ENCODE measurements at places on chromosomes 7 and 10.

DNA sequence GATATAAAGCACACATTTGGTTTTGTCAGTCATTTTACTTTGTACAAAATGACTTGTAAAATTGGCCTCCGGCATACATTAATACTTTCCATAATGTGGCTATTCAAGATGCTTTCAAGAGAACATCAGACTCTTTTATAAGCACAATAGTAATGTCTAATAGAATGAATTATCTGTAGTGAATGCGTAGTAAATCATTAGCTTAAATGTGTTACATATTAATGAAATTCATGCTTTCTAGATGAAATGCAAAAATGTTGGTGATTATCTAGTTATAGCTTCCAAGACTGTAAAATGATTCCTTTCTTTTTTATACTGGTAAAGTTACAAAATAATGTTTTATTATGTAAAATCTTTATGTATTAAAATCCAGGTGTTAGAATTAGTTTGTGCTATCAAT, 144.0 kb downstream of the BBS9 start:
- DNase-seq, result no peak

DNA sequence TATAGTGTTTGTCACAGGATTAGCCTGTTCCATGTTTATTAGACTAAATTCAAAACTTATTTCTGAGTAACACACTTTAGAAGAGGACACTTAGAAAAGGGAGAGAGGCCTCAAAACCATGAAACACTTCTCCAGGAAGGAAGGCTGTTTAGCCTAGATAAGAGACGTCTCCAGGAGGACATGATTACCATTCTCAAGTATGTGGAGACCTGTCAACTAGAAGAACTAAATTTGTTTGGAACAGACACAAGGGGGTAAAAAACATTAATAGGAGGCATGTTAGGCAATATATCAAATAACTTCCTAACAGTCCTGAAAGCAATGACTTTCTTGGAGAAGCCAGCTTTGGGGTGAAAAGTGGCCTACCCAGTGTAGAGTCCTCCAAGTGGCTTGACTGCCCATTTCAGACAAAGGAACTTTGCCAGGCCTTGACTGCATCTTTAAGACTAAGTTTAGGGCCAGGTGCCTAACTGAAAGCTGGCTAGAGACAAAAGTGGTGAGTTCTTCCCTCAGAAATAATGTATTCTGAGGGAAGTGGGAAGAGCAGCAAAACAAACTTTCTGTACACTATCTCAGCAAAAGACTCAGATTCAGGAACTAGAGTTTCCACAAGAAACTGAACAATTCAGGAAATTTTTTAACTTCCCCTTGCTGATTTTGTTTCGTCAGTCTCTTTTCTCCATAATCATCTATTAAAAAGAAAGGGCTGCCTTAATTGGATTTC, 11.8 kb downstream of the NCOA4 start:
- DNase-seq, result no peak

DNA sequence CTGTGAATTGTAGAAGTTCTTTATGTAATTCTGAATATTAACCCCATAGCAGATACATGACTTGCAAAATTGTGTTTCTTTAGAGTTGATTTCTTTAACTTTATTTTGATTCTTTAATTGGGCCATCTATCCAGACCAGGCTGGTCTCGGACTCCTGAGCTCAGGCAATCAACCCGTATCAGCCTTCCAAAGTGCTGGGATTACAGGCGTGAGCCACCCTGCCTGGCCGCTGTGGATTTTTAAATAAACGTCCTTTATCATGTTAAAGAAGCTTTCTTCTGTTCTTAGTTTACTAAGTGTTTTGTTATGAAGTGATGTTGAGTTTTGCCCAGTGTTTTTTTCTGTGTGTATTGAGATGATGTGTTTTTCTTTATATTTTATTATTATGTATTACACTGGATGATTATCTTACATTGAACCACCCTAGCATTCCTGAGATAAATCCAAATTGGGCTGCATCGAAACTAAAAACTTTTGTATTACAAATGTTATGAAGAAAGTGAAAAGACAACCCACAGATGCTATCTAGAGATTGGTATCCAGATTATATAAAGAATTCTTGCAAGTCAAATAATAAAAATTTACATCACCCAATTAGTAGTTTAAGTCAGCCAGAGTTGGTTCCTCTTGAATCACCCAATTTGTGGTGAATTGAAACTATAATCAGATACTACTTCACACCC, 118.1 kb downstream of the TPST1 start:
- no peak for DNase-seq

DNA sequence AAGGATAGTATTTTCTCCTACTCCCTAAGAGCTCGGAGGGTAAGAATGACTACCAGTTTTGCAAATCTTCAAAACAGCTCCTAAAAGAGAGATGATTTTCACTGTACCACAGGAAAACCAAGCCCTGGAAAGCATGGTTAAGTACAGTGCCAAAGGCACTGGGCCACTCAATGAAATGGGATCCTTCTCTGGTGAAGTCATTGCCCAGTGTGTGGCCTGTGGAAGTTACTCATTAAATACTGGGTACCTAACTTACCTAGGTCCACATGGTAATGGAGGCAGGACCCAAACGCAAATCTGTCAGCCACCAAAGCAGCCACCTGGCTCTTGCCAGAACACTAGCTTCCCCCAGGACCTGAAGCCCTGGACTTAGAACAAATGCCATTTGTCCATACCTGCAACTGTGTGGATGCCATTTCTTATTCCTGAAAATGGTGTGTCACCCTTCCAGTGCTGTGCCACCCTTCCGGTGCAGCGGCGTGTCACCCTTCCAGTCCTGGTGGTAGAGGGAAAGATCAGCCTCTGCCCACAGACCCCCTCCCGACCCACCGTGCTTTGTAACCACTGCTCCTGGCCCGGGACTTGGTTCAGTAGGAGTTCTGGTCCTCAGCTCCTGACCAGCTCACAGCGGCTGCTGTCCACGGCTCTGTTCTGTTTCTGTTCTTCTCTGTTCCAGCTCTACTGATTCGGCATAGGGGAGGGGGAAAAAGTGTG, 659.2 kb downstream of the SDK1 start:
- DNase-seq, result no peak

GRCh38 chr7:49817279-49817678, 43.8 kb downstream of the VWC2 start:
- DNase-seq, result no peak

All from stimulated activated naive CD4-positive, alpha-beta T cell treated with Interleukin-2 at 50 U/mL for 16 hours (primary cell).